ENCODE measurements at places on chromosomes 6 and 20. TPM values are rescaled to one million over a fixed set of nuclear protein-coding genes. Genes with fewer than 3 reads are reported as not detected.

PROKR2 gene
- not detected for total RNA-seq

WFDC10B gene
- not detected for total RNA-seq

IFNGR1 gene
- 103 TPM for total RNA-seq

TFAP2A gene
- 0.43 TPM for total RNA-seq

TNNC2 gene
- total RNA-seq = not detected

Measured in Right ventricle myocardium inferior (tissue), 1 donor.